ENCODE measurements at places on chromosomes 12 and 14.

- DNase-seq, result no peak
These were observed 5.1 kb downstream of the AKAP3 start for GRCh38 chr12:4643747-4644146.

DNA sequence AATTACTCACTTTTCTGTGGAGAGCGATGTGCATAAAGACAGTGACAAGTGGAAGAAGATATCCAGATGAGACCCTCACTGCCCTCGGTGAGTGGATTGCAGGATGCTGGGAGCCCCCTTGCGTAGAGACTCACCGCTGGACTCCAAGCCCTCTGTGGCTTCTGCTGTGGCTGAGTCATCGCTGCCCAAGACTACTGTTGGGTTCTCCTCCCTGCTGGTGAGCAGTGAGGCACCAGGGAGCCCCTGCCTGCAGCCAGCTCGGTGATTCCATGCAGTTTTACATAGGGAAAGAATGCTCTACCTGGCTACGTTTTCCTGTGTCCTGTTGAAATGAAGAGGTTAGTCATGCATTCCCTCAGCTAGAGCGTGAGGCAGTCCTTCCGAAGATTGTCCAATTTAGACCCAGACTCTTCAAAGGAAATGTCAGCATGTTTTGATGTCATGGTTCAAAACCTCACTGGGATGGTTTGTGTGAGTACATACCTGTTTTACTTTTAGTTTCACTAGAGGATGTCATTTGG, 28.2 kb downstream of the TRAF3 start:
- DNase-seq, result no peak

DNA sequence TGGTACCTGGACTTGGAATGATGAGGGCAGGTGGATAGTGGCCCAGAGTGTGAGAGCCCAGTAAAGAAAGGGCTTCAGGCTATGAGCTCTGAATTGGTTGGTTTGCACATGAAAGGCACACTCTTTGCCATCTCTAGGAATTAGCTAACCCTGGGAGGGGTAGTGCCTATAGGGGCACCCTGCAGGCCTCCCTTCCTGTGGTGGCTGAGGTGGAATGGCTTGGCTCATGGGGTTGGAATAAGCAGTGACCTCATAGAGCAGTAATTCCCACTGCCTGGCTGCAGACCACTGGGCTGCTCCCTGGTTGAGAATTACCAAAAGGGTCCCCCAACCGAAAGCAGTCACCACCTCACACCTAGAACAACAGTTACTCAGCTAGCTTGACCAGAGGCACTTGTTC, 42.7 kb downstream of the ASCL4 start:
- no peak for DNase-seq

- DNase-seq, result no peak
These were observed 1.1 kb upstream of the ATP23 start for GRCh38 chr12:57940052-57940914.

DNA sequence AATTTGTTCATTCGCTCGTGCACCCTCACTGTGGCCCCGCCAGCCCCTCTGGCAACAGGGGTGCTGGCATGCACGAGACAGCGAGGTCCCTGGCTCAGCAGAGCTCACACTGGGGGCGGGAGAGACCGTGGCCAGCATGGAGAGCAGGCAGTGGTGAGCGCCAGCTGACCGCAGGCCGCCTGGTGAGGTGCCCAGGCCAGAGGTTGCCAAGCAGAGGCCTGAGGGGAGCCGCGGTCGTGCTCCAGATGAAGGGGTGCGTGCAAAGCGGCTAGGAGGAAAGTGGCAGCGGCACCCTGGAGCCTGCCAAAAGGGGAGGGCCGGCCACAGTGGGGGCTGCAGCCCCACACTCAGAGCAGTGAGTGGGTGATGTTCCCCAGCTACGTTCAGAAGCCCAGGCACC, 56.1 kb downstream of the CDC42BPB start:
- no peak for DNase-seq

DNA sequence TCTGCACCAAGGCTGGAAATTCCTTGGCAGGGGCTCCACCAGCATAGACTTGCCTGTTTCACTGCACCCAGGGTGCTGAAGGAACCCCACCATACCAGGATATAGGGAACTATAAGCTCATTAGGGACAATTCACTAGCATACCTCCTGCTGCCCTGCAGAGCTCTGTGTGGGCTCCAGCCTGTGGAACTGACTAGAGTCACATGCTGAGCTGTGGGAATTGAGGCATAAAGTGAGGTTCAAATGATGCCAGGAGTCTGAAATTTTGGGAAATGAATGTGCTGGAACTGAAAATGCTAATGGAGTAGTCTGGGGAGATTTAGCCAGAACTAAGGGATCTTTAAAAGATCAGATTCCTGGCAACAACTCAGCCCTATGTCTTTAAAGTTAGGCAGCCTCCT, 7.3 kb upstream of the EMP1 start:
- no peak for DNase-seq

GRCh38 chr14:69432364-69432763, 33.9 kb downstream of the SLC39A9 start:
- DNase-seq, result no peak

DNA sequence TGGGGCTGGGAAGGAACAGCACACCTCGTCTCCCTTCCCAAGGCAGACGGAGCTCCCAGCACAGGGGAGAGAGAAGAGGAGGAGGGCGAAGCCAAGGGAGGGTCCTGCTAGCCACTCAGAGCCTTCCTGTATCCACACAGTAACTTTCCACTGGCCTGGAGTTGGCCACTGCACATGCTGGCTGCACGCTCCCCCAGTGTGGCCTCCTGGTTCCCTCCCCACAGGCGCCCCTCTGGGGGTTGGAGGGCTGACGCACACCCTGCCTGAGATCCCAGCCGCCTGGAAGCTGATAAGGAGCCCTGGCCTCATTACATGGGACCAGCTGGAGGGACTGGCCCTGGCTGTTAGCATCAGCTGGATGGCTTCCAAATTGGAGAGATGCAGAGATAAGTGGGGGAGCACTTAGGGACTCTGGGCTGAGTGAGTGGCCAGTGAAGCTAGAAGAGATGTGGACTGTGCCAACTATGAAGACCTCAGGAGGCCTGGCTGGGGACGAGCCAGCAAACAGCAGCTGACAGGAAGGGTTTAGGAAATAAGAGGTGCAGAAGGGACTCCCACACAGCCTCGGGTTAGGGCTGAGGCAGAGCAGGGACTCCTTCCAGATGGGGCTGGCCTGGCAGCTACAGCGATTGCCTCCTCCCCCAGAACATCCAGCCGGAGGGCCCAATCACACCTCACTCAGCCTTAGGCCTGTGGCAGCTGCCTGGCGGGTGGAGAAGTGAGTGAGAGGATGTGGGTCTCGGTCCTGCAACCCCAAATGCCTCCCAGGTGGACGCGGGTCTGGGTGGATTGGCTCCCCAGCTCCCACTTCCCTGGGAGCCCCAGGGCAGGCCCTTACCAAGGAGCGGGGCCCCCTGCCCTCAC, 26.3 kb upstream of the BCDIN3D start:
- peak; percentile 99 for DNase-seq

DNA sequence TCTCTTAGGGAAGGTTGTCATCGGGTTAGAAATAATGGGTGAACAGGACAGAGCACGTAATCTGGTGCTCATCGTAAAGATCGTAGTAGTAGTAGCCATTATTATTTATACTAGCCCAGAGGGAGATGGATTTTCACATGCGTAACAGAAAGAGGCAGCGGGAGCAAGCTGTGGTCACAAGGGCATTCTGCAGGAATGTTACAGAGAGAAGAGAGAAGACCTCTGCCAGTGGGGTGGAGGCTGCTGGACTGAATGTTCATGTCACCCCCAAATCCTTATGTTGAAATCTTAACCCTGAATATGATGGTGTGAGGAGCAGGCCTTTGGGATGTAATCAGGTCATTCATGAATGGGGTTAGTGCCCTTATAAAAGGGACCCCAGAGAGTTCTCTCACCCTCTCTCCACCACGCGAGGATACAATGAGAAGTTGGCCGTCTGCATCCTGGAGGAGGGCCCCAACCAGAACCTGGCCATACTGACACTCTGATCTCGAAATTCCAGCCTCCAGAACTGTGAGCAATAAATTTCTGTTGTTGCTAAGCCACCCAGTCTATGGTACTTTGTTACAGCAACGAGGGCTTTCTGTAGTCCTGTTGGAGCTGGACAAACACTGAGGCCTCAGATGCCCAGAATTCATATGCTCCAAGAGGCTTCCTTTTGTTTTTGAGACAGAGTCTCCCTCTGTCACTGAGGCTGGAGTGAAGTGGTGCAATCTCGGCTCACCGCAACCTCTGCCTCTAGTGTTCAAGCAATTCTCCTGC, 131.2 kb upstream of the MED13L start:
- DNase-seq, result no peak

DNA sequence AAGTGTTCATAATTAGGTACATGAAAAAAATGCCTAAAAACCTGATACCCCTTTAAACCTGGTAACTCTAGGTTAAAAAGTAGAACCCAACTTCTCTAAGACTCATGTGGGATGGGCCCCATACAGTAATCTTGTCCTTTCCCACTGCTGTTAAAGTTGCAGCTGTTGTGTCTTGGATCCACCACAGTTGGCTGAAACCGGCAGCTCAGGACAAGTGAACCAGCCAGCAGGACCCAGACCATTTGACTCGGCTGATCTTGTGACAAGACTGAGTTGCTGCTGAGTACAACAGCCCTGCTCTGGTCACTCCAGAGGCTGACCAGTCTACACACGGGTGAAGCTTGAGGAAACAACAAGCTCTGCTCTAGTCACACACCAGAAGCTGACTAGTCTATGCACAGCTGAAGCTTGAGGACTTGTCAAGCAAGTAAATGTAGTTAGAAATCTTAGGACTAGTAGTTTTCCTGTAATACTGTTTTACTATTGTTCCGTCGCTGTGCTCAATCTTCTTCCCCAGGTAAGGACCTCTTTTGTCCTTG, 60.6 kb downstream of the DHRS2 start:
- no peak for DNase-seq

- DNase-seq, result no peak
These were observed 7.9 kb downstream of the HMGA2 start for GRCh38 chr12:65832217-65832616.

- DNase-seq, result no peak
These were observed 75.3 kb upstream of the AMN1 start for GRCh38 chr12:31804185-31804504.

DNA sequence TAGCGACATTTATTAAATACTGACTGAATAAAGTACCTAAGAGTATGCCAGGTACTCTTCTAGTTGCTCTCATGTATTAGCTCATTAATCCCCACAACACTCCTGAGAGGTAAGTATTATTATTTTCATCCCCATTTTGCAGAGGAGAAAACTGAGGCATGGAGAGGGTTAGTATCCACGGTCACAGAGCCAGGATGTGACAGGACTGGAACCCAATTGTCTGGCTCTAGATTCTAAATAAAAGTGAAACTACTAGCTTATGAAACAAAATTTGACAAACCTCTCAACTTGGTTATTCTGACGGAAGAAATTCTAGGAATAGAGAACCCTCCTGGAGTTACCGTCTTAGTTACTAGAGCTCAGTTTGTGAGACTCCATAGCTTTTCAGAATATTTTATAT, 112.2 kb downstream of the CHST11 start:
- DNase-seq, result no peak

GRCh38 chr12:59031313-59031712, 111.0 kb upstream of the LRIG3 start:
- no peak for DNase-seq

DNA sequence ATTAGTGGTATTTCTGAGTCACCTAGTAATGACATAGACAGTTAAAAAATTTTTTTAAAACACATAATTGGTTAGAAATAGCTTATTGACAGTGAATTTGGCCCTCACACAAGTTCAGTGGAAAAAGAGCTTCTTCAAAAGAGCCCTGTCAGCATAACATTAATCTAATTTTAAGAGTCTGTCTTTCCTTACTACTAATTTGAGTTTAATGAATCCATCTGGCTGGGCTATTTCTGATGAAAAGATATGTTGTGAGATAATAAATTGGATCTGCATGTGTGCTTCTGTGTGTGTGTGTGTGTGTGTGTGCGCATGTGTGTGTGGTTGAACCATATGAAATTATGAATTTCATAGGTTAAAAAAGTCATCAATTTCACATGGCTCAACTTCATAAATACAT, 1045.2 kb downstream of the FLRT2 start:
- DNase-seq, result no peak

DNA sequence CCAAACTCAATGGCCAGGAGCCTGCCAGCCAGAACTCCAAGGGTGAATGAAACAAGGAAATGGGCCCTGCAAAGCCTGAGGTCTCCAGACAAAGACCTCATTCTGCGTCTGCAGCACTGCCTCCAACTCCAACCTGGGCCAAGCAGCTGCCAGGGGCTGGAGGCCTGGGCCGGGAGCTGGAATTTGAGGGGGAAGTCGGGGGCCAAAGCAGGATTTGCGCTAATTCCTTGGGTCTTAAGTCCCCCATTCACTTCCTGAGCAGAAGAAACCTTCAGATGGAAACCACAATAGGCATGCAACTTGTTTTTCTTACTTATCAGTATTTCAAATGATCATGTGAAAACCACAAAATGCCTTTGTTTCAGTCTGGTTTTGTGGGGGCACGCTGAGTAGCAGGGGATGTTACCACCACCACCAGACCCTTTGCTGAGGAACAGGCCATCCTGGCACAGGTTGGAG, 23.0 kb upstream of the TC2N start:
- DNase-seq, result peak; percentile 84

- DNase-seq, result no peak
These were observed 55.0 kb upstream of the NELL2 start for GRCh38 chr12:44930972-44931600.

- no peak for DNase-seq
These were observed 238.0 kb upstream of the SLC16A7 start for GRCh38 chr12:59357811-59358210.

DNA sequence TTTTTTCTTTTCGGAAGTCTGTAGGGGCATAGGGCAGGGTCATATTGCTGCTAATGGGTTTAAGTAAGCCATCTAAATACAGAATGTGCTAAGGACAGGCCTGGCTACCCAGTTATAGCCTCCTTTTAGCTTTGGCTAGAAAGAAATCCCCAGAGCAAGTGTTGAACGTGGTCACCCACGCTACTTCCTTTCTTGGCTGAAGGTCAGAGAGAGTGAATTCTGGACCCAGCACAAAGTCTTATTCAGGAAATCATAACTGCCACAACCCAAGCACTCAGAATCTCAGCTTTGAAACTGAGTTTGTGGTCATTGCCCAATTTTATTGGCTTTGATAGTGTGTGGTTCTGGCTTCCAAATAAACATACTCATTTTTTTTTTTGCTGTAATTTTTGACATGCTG, 542.1 kb upstream of the ATP2B1 start:
- DNase-seq, result peak; percentile 31

DNA sequence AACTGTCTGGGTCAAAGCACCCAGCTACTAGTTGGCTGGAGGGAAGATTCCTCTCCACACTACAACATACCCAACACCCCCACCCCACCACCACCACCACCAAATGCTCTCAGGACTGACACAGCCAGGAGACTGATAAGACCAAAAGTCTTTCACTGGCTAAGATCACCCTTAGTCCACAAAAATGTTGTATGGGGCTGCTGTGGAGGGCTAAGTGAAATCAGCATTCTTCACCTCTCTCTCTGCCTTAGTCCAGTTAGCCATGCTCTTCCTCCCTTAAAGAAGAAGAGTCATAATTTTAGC, 106.2 kb downstream of the NUAK1 start:
- DNase-seq, result no peak

DNA sequence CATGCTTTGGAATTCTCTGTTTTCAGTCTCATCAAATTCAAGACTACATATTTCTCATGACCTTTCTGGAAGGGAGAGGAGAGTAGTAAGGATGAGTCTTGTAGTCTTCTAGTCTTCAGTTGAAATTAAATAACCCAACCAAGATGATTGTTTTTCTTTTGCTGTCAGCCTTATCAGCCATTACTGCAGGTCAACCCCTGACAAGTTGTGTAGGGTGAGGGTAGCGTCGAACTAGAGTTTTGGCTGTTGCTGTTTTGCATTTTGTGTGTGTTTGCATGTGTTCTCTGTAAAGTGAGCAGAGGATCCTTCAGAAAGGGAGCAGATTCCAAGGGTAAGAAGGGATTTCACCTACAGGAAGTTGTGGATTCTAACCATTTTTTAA, 28.4 kb downstream of the DIP2B start:
- DNase-seq, result no peak

All from SJCRH30 (cell line).